Stimulated activated CD4-positive, alpha-beta T cell treated with anti-CD3 and anti-CD28 coated beads, Interleukin-2, amount 100 ng/mL, for 4 hours (primary cell): ENCODE measurements at places on chromosomes 4 and X.

GRCh38 chr4:113979905-113980615 lies 613 bp upstream of the ARSJ start:
- DNase-seq = no peak

DNA sequence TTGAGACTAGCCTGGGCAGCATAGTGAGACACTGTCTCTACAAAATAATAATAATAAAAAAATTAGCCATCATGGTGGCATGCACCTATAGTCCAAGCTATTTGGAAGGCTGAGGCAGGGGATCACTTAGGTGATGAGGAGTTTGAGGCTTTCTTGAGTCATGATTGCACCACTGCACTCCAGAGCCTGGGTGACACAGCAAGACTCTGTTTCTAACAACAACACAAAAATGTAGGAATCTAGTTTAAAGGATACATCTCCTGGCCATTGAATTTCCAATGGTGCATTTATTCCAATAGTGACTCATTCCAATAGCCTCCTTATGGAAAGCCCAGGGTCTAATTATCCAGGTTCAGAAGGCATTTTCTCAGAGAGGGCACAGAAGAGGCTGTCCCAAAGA lies 21.9 kb upstream of the HERC6 start:
- DNase-seq = no peak

DNA sequence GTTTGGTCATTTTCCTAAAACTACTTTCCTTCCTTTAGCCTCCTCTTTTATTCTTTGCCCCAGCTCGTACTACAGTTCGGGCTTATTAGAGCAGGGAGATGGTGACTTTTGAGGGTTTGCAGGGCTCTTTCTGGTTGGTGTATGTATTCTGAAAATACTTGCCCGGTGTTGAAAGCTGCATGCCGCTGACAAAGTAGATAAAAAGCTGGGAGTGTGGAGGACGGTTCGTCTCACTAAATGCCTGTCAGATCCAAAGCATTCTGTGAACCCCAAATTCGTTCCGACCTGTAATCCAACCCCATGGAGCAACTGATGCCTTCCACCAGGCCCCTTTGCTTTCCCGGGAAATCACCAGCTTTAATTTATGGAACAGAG lies 19.2 kb downstream of the TRIM2 start:
- DNase-seq = no peak

DNA sequence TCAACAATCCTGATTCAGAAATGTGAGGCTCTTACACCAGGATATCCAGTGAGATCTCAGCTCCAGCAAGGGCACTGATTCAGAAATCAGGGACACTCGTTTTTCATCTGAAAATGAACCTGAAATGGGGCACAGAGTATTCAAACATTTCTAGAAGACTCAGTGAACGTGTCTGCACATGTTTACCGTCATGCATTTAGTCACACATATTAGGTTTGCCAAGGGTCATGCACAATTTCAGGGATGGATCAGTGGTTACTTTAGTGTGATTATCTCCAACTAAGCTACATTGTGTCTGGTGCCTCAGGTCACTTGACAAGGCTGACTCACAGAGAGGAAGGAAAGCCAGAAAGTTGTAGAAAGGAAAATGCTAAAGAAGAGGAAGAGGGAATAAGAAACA lies 33.6 kb upstream of the SPANXN2 start:
- no peak for DNase-seq

- DNase-seq = no peak
Observed at GRCh38 chr4:124754681-124755080, 42.1 kb upstream of the ANKRD50 start.

DNA sequence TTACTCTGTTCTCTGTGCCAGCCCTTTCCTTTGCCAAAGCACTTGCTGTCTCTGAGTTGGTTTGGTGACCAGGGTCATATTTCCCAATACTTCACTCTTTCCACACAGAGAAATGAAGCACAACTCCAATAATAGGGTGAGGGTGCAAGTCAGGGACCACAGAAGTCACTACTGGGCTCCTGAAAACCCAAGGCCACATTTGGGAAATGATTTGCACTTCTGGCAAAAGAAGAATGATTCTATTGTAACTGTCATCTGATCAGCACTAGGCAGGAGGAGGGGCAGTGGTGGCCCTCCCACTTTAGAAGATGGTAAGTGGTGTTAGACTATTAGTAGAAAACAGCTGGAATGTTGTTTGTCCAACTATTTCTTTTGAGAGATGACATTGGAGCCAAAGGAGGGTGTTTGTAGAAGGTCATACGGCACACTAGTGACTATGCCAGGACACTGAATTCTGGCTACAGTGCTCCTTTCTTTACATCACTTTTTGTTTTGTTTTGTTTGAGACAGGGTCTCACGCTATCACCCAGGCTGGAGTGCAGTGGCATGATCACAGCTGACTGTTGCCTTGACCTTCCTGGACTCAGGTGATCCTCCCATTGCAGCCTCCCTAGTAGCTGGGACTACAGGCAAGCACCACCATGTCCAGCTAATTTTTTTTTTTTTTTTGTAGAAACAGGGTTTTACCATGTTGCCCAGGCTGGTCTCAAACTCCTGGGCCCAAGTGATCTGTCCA lies 10.8 kb upstream of the HADH start:
- DNase-seq = no peak

DNA sequence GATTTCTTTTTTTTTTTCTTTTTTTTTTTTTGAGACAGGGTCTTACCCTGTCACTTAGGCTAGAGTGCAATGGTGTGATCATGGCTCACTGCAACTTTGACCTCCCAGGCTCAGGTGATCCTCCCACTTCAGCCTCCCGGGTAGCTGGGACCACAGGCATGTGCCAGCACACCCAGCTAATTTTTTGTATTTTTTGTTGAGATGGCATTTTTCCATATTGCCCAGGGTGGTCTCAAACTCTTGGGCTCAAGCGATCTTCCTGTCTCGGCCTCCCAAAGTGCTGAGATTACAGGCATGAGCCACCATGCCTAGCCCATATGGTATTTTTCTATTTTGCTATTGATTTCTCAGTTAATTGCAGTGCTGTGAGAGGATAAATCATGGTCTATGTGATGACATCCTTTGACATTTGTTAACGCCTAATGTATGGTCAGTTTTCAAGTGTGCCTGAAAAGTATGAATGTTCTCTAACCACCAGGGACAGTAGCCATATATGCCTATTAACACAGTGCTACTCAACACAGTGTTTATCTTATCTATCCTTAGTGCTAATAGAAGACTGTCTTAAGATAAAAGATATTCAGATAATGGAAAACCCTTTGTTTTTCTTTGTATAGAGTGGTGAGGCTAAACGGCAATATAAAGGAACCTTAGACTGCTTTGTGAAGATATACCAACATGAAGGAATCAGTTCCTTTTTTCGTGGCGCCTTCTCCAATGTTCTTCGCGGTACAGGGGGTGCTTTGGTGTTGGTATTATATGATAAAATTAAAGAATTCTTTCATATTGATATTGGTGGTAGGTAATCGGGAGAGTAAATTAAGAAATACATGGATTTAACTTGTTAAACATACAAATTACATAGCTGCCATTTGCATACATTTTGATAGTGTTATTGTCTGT lies 9.1 kb upstream of the HSPA4L start:
- no peak for DNase-seq

DNA sequence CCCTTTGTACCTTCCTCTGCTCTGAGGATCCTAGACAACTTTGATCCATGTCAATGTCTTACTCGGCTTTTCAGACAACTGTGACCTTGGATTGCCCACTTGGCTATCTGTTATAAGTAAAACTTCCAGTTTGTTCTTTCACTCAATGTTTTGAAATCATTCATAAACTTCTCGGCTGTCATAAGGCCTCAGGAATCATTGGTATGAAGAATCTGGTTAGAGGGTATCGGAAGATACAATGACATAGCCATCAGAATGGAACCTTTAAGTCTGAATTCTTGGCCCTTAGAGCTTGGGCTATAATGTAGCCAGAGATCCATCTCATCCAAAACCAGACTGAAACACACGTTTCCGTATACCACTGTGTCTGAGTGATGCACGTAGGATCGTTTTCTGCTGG lies 59.0 kb upstream of the WDR1 start:
- DNase-seq = no peak
